ENCODE measurements at places on chromosomes 2 and 18. TPM values are rescaled to one million over a fixed set of nuclear protein-coding genes. Genes with fewer than 3 reads are reported as not detected.

DNA sequence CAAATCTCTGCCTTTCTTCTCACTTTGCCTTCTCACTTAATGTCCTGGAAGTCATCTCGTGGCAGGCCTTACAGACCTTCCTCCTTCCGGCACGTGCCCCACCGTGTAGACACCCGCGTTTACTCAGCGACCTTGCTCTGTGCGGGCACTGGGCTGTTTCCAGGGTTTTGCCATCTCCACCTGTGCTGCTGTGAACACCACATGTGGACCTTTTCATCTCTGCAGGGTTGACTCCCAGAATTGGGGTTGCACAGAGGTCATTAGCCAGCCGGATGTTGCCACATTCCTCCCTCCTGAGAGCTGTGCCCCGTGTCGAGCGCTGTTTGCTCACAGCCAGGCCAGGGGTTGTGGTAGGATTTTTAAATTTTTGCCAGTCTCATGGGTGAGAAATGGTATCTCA is 25.4 kb downstream of the KCNG2 start:
- no peaks in the 10 kb centered on the region for H3K4me1 ChIP-seq
- H3K4me3 ChIP-seq: no peak overlapping the region
- no peak for DNase-seq
- peaks cover 20% of the 10 kb centered on the region for H3K27me3 ChIP-seq

DNA sequence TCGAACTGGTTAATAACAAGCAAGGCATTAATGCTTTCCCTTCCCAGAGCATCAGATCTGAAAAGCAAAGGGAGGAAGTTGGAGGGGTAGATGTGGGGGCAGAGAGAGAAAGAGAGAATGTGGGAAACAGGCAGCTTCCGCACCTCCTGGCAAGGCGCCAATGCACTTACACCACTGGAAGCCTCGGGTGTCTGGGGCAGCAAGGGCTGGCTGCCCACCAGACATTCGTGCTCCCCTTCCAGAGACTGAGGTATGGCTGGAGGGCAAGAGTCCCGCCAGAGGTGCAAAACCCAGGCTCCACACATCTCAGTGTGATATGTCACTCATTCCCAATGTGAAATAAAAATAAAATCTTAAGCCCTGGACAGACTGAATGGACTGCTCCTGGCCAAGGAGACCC is 46.4 kb downstream of the TEX51 start:
- peaks cover 5% of the 10 kb centered on the region for H3K4me1 ChIP-seq
- H3K27ac ChIP-seq: no peak overlapping the region
- H3K36me3 ChIP-seq: peaks cover 2% of the 10 kb centered on the region
- no peak overlapping the region for H3K4me3 ChIP-seq
- peaks cover 26% of the 10 kb centered on the region for H3K27me3 ChIP-seq

GRCh38 chr2:149184991-149185390 is 145.4 kb upstream of the LYPD6 start:
- DNase-seq: no peak
- H3K27ac ChIP-seq: no peak overlapping the region
- no peaks in the 10 kb centered on the region for H3K36me3 ChIP-seq
- no peaks in the 10 kb centered on the region for H3K4me1 ChIP-seq
- no peak overlapping the region for H3K4me3 ChIP-seq
- no peaks in the 10 kb centered on the region for H3K27me3 ChIP-seq

GRCh38 chr2:113160962-113161361 is 12.8 kb upstream of the PSD4 start:
- DNase-seq: peak; percentile 29
- H3K36me3 ChIP-seq: no peaks in the 10 kb centered on the region

- no peaks in the 10 kb centered on the region for H3K36me3 ChIP-seq
- DNase-seq: no peak
- peaks cover 31% of the 10 kb centered on the region for H3K4me1 ChIP-seq
- H3K27me3 ChIP-seq: no peaks in the 10 kb centered on the region
- no peak overlapping the region for H3K4me3 ChIP-seq
Observed at GRCh38 chr2:9770308-9771100, 72.8 kb upstream of the TAF1B start.

- H3K27me3 ChIP-seq: no peaks in the 10 kb centered on the region
- H3K4me3 ChIP-seq: peak within 1 kb of the TSS; percentile 80
- peaks cover 42% of the 10 kb centered on the region for H3K4me1 ChIP-seq
- DNase-seq: no peak
Observed at GRCh38 chr2:24920098-24920808, at the start of gene ADCY3. ADCY3 (minus strand) TSS chr2:24920237; CDS start chr2:24918987, 1,250 bp downstream.

DNA sequence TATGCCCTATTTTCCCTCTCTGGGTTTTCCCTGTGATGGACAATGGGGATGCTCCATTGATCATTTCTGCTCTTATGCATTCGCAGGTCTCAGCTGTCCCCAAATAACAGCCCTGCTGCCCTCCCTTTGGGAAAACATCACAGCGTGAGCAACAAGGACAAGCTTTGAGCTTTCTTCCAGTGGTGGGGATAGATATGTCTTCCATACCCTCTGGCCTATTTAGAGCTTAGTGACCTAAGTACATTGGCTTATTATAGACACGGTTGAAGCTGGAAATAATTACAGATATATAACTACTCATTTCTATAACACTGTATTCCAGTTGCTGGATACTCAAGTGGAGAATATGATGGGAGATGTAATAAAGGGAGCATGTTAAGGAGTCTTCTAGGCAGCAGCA is 304.3 kb upstream of the MGAT5 start:
- DNase-seq: no peak
- H3K4me3 ChIP-seq: no peak overlapping the region
- no peak overlapping the region for H3K27ac ChIP-seq
- H3K4me1 ChIP-seq: no peaks in the 10 kb centered on the region
- no peaks in the 10 kb centered on the region for H3K36me3 ChIP-seq

DNA sequence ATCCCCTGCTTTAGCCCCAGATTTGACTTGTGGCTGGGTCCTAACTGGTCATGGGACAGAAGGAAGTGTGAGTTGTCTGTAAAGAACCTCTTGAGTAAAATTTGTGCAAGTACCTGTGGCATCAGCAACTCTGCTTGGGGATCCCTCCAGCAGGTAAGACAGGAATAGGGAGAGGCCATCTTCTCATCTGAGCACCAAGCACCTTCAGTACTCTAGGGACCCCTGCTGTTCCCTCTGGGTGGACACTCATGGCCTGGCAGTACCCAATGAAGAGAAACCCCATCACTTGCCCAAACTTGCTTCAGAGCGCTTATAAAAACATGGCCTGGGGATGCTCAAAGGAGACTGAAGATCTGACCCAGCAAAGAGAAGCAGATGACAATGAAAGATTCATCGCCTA is 297.8 kb downstream of the SP3 start:
- H3K27ac ChIP-seq: no peak overlapping the region
- H3K27me3 ChIP-seq: peaks cover 2% of the 10 kb centered on the region
- DNase-seq: no peak
- no peak overlapping the region for H3K4me3 ChIP-seq
- no peaks in the 10 kb centered on the region for H3K36me3 ChIP-seq
- peaks cover 7% of the 10 kb centered on the region for H3K4me1 ChIP-seq

DNA sequence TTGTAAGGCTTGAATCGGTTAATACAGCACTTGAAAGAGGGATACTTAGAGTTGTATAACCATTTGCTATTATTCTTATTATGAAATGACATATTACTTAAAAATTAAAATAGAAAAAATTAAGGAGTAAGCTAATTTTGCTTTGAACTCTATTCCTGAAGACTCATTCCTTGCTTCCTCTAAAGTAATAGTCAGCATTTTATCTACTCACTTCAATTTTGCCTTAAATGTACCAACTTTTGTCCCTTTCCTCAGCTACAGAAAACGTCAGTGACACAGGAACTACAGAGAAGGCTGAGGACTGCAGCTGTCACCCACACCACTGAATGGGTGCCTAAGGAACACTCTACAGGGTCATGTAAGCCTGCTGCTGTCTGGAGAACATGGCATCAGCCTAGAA is 80.7 kb upstream of the OSR1 start:
- no peak overlapping the region for H3K27ac ChIP-seq
- no peaks in the 10 kb centered on the region for H3K4me1 ChIP-seq
- H3K27me3 ChIP-seq: peaks cover 5% of the 10 kb centered on the region
- no peak overlapping the region for H3K4me3 ChIP-seq
- H3K36me3 ChIP-seq: no peaks in the 10 kb centered on the region

DNA sequence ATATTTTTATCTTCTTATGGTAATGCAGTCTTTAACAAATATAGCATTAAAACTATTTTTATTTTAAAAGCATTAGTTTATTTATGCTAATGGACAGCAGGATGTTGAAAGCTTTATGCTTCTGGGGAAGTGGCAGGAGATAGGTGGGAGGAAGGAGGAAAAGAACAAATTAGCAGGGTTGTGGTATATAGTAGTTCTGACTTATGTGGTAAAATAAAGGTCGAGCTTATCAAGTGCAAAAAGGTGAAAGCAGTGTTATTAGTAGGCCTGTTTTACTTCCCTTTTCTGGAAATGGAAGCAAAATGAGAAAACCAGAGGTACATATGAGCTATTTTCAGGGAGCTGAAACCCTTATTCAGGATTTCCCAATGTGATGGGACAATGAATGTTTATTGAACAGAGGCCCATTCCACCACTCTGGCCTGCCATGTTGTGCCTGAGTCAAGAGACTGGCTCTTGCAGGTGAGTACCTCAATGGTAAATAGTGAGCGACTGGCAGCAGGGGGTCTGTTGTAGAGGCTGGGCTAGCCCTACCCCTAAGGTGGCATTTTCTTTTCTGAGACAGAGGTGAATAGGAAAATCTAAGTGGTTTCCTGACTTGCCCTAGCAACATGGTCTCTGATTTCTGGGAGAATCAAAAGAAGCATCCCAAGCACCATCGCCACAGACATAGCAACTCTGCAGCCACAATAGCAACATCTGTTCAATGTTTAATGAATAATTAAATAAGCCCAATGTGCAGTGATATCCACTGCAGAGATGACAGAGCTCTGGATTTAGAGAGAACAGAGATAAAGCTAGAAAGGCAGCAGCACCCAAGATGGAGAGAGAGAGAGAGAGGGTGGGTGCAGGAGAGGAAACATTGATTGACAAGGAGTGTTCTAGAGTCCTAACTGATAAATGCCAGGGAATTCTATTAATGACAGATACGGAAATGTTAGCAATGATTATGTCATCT is 119.7 kb downstream of the UPP2 start:
- no peak for DNase-seq
- no peak overlapping the region for H3K4me3 ChIP-seq
- H3K4me1 ChIP-seq: no peaks in the 10 kb centered on the region
- H3K36me3 ChIP-seq: peaks cover 2% of the 10 kb centered on the region
- H3K27me3 ChIP-seq: no peaks in the 10 kb centered on the region

DNA sequence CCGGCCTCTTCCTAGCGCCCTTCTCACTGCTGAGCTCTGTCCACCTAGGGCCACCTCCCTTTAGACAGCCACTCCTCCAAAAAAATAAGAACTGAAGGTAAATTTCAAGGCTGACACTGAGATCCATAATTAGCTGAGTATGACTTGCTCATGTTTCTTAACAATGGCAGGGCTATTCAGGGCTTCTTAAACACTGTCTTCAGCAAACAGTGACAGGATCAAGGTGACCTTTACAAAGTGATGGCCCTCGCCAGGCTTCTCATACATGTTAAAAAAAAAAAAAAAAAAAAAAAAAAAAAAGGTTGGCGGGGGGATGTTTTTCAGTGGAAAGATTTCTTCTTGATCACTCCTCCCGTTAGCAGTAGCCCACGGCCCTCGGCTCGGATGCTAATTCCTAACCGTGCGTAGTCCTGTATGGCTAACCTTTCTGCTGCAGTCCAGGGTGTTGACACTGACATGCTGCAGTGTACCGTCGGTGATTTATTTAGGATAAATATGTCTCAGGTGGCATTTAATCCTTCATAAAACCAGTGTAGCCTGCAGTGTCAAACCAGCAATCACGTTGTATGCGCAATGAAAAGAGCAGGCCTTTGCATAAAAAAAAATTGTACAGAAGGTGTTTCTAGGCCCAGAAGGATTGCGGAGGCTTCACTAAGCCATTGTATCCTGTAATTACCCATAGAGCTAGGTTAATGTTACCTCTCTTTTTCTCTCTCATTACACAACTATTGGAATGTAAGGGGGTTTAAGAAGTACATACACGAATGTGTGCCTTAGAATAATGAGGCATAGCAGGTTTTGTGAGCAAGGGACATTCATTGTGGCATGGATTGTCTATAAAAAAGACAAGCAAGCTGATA is 142.7 kb downstream of the PTGR3 start:
- no peaks in the 10 kb centered on the region for H3K27me3 ChIP-seq
- H3K4me3 ChIP-seq: no peak overlapping the region
- no peak overlapping the region for H3K27ac ChIP-seq
- peaks cover 2% of the 10 kb centered on the region for H3K36me3 ChIP-seq

CXCR1 gene
- not detected for total RNA-seq

SERPINB3 gene
- total RNA-seq: not detected

DNA sequence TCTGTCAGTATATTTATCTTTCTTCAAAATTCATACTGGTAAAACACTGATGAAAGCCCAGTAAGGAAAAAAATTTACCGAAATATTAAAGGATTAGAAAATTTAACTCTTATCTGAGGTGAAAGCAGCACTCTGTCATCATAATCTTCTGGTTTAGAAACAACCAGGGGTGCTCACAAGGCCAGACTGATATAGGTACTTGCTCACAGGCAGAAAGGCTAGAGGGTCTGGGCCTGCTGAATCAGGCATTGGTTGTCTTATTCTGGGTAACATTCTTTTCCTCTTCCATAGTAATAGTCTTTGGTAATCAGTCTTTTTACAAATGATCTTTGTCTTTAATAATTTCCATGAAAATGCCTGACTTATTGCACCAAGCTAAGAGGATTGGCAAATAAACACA is 221.4 kb upstream of the TFPI start:
- H3K4me3 ChIP-seq: no peak overlapping the region
- H3K4me1 ChIP-seq: peaks cover 4% of the 10 kb centered on the region
- H3K36me3 ChIP-seq: peaks cover 1% of the 10 kb centered on the region

GRCh38 chr18:21739604-21740537 is 721 bp upstream of the MIB1 start:
- H3K4me1 ChIP-seq: peaks cover 50% of the 10 kb centered on the region
- peak overlapping the region; percentile 99 for H3K27ac ChIP-seq
- H3K4me3 ChIP-seq: peak overlapping the region; percentile 94

DNA sequence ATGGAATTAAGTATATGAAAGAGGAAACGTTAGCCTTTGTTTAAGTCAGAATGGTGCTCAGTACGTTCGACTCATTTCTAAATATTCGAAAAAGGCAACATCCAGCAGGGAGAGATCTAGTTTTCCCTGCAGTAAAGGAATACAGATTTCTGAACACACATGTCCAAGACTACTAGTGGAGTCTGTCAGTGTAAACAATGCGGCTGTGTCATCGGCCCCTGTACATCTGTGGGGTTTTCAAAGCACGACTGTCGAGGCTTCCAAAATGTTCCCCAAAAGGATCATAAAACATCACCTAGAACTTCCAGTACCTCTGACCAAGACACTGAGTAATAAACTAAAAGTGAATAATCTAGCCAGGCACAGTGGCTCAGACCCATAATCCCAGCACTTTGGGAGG is 112.8 kb downstream of the ZNF516 start:
- H3K27ac ChIP-seq: no peak overlapping the region
- H3K4me1 ChIP-seq: no peaks in the 10 kb centered on the region
- no peak for DNase-seq
- peaks cover 5% of the 10 kb centered on the region for H3K36me3 ChIP-seq

DNA sequence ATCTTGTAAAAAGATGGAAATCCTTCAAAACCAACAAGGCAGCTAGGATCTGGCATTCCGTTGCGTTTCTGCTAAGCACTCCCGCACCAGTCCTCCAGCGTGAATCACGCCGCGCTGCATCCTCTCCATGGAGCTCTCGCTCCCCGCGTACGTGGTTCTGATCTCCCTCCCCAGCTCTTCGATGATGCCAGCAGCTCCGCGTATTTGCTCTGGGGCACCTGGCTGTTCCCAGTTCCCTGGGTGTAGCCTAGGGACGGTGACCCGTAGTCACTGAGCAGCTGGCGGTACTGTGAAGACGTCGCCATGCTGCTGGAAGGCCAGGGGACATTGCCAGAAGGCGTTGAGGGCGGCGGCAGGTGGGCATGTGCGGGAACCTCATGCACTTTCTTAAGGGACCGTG is 407.5 kb downstream of the RNF144A start:
- no peaks in the 10 kb centered on the region for H3K36me3 ChIP-seq
- H3K4me3 ChIP-seq: no peak overlapping the region
- H3K27me3 ChIP-seq: peaks cover 12% of the 10 kb centered on the region
- H3K27ac ChIP-seq: no peak overlapping the region
- no peak for DNase-seq

MAPRE3 gene
- 12.0 TPM for total RNA-seq

Measured in chondrocyte (in vitro differentiated cells).